ENCODE measurements at places on chromosomes 11 and 22. TPM values are rescaled to one million over a fixed set of nuclear protein-coding genes. Genes with fewer than 3 reads are reported as not detected.

PDGFD gene
- 1.9 TPM for total RNA-seq

MYRF gene
- total RNA-seq: 1.6 TPM

CCDC15 gene
- total RNA-seq: 2.5 TPM

SF3A1 gene
- total RNA-seq: 47.7 TPM

PATE4 gene
- not detected for total RNA-seq

EEF1G gene
- 2,164 TPM for total RNA-seq

OR6T1 gene
- not detected for total RNA-seq

GNG3 gene
- total RNA-seq: not detected

PATE3 gene
- total RNA-seq: not detected

BEST1 gene
- not detected for total RNA-seq

NFAM1 gene
- total RNA-seq: not detected

GUCY1A2 gene
- total RNA-seq: under 0.01 TPM

LRRC74B gene
- not detected for total RNA-seq

UBQLNL gene
- total RNA-seq: not detected

RFPL1 gene
- total RNA-seq: not detected

MS4A7 gene
- total RNA-seq: not detected

MPZL3 gene
- total RNA-seq: 16.5 TPM

ANO9 gene
- 10.5 TPM for total RNA-seq

OLFML1 gene
- total RNA-seq: not detected

VSIG10L2 gene
- not detected for total RNA-seq

SCARF2 gene
- 3.0 TPM for total RNA-seq

TMPRSS4 gene
- 60.5 TPM for total RNA-seq

RASD2 gene
- not detected for total RNA-seq

ARHGAP32 gene
- total RNA-seq: 23.8 TPM

CRYBA4 gene
- total RNA-seq: not detected

UBASH3B gene
- 10.1 TPM for total RNA-seq

SCUBE1 gene
- total RNA-seq: not detected

PRODH gene
- 8.7 TPM for total RNA-seq

PEX16 gene
- 34.4 TPM for total RNA-seq

FLRT1 gene
- not detected for total RNA-seq

GRM5 gene
- total RNA-seq: not detected

TAF10 gene
- 66.9 TPM for total RNA-seq

MYEOV gene
- total RNA-seq: 1.7 TPM

SORL1 gene
- total RNA-seq: 12.9 TPM

TH gene
- 0.99 TPM for total RNA-seq

TRIM51 gene
- total RNA-seq: not detected

KLHL22 gene
- 9.8 TPM for total RNA-seq

PHLDA2 gene
- 126 TPM for total RNA-seq

XNDC1N gene
- total RNA-seq: 2.2 TPM

NEFH gene
- total RNA-seq: 3.6 TPM

OR10W1 gene
- not detected for total RNA-seq

KCTD14 gene
- 7.1 TPM for total RNA-seq

MPPED2 gene
- not detected for total RNA-seq

DMC1 gene
- total RNA-seq: 1.6 TPM

C11orf91 gene
- not detected for total RNA-seq

PATE1 gene
- total RNA-seq: not detected

CKAP5 gene
- 49.0 TPM for total RNA-seq

PLAAT5 gene
- total RNA-seq: not detected

FOSL1 gene
- 87.1 TPM for total RNA-seq

TMEM45B gene
- total RNA-seq: 53.2 TPM

CYB561A3 gene
- total RNA-seq: 62.9 TPM

MS4A2 gene
- total RNA-seq: not detected

OR52N4 gene
- not detected for total RNA-seq

All from airway epithelial cell (primary cell).